Activated CD4-positive, alpha-beta T cell treated with anti-CD3 and anti-CD28 coated beads, Interleukin-2, Interleukin-4, amounts not matched to agents 100 ng/mL and 50 ng/mL, durations not matched to agents 16 hours and 8 hours (primary cell): ENCODE measurements at places on chromosomes 11 and 22.

- no peak for DNase-seq
Observed at GRCh38 chr11:19191530-19192169, 10.1 kb downstream of the CSRP3 start.

- DNase-seq: no peak
Observed at GRCh38 chr11:123487157-123487744, 57.2 kb downstream of the GRAMD1B start.

DNA sequence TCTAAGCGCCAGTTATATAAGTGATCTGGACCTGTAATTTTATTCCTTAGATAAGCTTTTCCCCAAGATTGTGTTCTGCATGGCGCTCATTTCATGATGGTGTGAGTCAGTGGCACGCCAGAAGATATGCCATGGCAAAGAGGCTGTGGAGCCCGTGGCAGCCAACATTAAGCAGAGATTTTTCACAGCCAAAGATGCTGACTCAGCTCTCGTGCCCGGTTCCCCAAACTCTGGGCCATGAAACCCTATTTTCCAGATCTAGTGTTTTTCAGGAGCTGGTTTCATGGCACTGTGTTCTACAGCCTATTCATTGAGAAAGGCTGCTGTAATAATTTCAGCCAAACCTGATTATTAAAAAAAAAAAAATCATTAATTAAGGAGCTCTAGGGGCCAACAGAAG lies 15.4 kb upstream of the LINC01488 start:
- no peak for DNase-seq

DNA sequence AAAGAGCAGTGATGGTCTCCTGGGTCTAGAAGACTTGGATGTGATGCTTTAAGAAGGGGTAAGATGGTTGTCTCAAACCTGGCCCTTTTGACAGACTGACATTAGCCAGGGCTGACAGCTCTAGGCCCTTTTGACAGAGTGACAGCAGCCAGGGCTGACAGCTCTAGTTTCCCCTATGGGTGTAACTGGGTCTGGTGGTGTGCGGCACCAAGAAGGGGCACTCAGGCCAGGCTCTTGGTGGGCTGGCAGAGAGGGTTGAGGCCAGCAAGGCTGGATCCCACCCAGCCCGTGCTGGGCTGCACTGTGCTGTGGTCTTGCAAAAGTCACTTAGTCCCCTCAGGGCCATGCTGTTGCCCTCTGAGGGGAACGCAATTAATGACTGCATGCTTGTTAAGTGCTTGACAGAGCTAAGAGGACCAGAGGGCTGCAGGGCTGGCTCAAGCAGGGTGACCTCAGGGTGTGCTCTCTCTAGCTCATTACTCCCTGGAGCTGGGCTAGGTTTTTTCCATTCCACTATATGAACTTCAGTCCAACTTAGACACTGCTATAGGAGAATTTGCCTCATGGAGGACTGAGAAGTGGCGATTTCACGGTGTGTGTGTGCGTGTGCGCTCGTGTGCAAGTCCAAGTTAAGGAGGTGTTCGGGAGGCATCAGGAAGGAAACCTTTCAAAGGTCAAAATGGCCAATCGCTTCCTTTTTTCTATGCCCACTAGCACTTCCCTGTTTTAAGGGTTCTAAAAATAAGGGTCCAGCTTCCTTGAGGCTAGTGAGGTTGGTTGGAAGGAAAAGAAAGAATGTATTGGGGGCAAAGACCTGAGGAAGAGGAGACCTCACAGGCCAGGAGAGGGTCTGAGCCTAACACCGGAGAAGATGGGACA lies 4.4 kb downstream of the UBASH3B start:
- DNase-seq: no peak

- DNase-seq: no peak
Observed at GRCh38 chr11:1123970-1124369, 33.8 kb upstream of the MUC5AC start.
